CD4-positive, alpha-beta T cell treated with Interleukin-17A for 1 hour (primary cell): ENCODE measurements at places on chromosomes 1 and 21.

GRCh38 chr1:225474986-225475820 is 47.4 kb upstream of the LBR start:
- DNase-seq: peak; percentile 68

GRCh38 chr1:233375653-233376052 is 48.1 kb downstream of the MAP3K21 start:
- DNase-seq: no peak

DNA sequence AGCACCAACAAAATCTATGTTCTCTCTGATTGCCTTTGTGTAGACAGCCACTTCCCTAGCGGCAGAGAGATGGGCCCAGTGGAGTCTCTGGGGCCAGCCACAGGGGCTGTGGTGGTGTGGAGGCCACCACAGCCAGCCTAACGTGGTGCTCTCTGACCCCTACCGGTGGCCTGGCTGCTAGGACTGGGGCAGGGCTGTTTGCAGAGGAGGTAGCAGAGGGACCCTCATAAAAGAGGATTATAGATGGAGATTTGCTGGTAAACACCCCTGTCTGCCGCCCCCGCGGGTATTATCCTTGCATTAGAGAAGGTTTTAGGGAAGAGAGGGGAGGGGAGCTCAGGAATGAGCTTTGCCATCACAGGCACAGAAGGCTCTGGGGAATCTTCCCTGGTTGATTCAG is 310.3 kb upstream of the VAMP3 start:
- no peak for DNase-seq

- no peak for DNase-seq
Observed at GRCh38 chr1:210648588-210649269, 320.0 kb downstream of the HHAT start.

- DNase-seq: no peak
Observed at GRCh38 chr1:33466159-33466558, 6.3 kb upstream of the ZSCAN20 start.

DNA sequence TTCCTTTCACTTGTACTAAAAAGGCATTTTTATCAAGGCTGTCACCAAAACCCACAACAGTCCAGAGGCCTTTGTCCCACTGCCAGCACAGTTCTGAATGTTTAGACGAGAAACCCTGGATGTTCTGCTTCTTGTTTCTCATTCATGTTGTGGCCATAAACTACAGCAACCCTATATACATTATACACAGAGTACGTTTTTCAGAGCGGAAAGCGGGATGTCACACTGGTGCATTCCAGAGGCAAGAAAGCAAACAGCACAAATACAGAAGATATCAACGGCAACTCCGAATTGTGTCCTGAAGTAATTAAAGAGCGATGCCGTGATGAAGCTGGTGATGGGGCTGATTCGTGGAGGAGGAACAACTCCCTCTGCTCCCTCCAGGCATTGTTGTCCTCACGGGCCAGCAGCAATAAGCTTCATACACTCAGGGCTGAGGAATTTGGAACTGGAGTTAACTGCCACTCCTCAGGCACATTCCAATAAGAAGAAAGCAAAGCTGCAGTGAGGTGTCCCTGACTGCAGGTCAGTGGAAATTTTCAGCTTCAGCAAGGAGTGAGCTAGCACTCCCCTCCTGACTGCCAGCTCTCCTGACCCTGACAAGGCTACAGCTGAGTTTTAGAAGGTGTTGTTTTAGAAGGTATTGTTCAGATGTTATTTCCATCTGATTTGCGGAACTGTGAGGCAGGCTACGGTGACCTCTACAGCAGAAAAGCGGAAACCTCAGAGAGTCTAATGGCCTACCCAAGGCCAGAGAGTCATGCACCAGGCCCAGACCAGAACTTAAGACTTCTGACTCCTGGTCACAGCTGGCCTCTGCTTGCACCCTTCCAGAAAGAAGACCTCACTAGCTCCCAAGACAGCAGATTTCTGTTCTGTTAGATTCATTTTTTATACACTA is 149.0 kb downstream of the TGFBR3 start:
- DNase-seq: no peak

DNA sequence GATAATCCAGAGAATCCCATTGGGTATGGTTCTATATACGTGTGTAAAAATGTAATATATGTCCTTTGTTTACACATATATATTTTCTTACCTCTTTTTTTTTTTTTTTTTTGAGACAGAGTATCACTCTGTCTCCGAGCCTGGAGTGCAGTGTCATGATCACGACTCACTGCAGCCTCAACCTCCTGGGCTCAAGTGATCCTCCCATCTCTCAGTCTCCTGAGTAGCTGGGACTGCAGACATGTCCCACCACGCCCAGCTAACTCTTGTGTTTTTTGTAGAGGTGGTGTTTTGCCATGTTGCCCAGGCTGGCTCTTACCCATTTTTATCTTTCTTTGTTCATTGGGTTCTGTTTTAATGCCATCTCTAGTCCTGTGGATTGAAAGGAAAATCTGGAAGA is 59.5 kb downstream of the ZBTB17 start:
- DNase-seq: peak; percentile 15

GRCh38 chr1:85585799-85586198 is 5.2 kb downstream of the CCN1 start:
- no peak for DNase-seq

DNA sequence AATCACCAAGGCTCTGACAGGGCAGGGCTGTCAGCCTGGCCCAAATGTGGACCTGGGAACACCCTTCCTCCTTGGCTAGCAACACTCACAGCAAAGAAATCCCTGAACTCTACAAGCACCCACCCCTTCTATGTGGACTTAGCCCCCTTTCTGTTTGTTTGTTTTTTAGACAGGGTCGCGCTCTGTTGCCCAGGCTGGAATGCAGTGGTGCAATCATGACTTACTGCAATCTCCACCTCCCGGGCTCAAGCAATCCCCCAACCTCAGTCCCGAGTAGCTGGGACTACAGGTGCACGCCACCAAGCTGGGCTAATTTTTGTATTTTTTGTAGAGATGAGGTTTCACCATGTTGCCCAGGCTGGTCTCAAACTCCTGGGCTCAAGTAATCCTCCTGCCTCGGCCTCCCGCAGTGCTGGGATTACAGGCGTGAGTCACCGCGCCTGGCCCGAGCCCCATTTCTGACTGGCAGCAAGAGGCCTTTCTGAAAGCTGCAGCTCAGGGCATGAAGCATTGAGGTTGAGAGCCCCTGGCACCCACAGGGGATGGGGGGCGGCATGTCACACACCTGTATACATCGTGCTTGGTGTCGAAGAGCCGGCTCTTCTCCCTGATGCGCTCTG is 16.2 kb downstream of the RIPK4 start:
- no peak for DNase-seq

DNA sequence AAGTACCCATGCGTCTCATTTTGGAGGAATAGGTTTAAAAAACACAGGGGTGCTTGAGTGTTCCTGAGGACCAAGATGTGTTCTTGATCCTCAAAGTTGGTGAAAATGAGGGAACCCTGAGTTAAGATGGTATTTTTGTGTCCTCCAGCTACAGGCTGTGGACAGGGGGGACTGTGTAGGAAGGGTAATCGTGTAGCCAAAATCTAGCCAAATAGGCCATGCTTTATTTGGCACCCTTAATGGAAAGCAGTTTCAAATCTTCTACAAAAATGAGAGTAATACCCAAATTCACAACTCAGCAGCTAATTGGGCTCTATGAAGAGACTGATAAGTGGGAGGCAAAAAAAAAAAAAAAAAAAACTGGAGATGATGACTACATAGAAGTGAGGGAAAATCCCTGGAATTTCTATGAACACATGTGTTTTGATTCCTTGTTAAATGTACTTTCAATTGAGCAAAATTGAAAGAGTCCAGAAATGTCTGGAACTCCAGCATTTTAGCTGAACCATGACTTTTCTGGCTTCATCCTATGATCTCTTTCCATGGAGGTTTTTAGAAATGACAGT is 470 bp downstream of the HSD11B1 start:
- DNase-seq: no peak

- no peak for DNase-seq
Observed at GRCh38 chr1:69534829-69535228, 32.9 kb upstream of the LRRC7 start.

DNA sequence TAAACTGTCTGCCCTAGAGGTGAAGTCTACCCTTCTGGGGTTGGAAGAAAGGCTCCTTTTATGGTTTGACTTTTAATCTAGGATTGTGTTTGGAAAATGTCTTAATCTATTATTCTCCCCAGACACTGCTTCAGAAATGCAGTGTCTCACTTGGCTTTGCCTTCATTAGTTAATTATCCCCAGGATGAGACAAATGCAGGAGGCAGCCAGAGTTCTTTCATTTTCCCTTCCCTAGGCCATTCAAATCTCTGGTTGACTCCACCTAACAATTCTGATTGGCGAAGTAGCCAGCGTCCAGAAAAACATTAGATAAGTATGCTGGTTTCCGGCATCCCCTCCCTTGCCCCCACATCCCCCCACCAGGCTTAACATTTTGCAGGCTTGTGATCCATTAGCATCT is 325.8 kb upstream of the PBX1 start:
- DNase-seq: no peak

DNA sequence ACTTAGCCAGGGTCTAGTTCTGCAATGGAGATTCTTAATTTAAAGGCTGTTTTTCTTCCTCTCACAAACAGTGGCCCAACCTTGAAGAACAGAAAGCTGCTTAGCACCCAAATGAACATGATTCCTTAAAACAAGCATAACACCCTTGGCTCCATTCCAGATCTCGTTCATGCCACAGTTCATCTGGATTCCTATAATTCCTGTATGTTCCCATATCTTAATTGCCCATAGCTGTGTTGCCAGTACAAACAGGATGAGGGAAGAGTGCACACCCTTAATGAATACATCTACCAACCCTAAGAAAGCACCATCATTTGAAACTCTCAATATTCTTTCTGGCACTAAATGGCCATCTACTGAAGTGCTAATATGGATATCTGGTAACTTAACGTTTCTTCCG is 45.5 kb downstream of the TGFB2 start:
- DNase-seq: no peak

DNA sequence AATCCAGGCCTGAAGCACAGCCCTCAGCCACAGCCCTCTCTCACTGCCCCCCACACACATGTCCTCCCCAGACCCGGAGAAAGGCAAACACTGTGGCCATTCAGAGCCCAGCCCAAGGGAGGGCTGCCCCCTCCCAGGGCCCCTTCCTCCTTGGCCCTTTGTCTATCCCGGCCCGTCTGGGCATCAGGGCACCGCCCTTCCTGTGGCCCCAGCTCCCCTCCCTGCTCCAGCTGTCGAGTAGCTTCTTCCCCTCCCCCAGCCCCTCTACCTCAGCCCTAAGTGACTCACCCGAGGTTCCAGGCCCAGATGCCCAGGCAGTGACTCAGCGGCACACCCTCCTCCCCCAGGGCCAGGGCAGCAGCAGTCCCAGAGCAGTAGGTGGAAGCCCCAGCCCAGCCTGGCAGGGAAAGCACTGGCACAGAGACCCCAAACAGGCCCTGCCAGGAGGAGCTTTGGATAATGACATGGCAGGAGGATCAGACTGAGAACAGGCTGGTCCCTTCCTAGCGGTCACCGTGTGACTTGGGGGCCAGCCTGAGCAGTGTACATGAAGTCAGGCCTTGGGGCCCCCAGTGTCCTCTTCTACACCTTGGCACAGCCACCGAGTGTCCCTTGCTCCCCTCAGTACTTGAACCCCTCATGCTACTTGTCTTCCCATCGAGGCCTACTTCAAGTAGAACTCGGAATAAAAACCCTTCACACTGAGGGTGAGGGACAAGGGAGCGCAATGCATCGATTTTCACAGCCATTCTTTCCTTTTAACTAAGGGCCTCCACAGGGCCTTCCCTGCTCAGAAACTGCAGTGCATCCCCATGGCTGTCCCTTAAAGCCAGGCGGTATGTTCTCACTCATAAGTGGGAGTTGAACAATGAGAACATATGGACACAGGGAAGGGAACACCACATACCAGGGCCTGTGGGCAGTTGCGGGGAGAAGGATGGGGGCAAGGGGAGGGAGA is 1.0 kb upstream of the S100A2 start:
- peak; percentile 82 for DNase-seq

DNA sequence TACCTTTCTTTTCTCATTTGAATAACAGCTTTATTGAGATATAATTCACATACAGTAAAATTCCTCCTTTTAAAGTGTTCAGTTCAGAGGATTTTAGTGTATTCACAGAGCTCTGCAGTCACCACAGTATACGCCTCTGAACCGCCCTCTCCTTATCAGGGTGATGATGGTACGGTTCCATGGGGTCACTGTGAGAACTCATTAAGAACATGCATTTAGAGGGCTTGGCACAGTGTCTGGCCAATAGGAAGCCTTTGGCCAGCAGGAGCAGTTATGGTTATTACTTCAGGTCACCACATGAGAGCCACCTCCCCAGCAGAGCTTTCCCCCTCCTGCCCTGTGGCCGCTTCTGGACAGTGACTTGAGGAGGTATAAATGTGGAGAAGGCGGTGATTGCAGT is 27.3 kb downstream of the KCNQ4 start:
- no peak for DNase-seq

- no peak for DNase-seq
Observed at GRCh38 chr21:42086969-42087368, 15.9 kb downstream of the UMODL1 start.

DNA sequence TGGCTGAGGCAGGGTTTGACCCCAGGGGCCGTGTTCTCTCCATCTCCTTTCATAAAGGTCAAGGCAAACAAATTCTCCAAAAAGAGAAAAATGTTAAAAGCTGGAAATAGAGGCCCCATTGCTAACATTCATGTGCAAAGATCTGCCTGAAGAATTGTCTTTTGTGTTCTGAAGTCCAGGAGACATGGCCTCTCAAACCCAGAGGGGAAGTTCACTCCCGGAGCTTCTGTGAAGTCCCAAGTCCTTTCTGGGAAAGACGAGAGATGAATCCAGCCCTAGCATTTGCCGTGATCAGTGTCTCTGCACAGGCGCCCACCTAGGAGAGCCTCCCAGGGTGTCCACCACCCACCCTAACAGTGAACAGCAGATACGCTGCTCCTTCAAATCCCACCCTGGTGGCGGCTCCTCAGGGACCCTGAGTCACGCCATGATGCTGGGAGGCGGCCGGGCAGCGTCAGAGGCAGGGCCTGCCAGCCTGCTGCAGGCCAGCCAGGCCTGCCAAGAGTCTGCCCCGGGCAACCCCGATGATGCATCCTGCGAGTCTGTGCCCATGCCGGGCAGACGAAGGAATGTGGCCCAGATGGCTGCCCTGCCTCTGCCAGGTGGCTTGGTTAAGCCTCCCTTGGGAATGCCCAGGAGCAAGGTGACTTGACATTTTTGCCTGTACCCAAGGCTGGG is 5.2 kb upstream of the C2CD2 start:
- no peak for DNase-seq

DNA sequence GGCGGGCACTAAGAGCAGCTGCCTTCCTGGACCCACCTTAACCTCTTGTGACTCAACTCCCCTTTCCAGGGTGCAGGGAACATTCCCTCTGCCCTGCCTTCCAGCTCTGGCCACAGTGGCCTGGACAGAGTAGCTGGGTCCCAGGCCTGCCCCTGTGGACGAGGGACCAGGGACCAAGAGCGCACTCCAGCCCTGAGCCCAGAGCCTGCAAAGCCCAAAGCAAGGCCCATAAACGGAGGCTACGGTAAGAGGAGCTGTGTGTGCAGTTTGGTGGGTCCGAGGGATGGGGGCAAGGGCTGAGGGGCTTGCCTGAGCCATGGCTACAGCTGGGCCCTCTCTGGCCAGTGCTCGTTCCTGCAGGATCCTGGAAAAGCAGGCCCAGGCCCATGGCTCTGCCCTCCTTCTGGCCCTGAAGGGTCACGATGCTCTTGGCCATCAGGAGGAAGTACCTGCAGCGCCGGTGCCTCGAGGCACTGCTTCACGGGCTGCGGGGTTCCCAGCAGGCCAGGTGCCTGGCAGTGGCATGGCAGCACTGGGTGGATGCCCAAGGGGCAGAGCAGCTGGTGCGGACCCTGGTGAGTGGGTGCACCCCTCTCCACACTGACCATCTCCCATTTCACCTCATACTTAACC is 17.8 kb downstream of the MTHFR start:
- no peak for DNase-seq
